ENCODE measurements at places on chromosomes 3 and 15.

GRCh38 chr15:63189941-63190768 lies 749 bp downstream of the RAB8B start:
- DNase-seq: no peak

GRCh38 chr15:39854161-39854560 lies 65.9 kb downstream of the GPR176 start:
- DNase-seq: no peak

DNA sequence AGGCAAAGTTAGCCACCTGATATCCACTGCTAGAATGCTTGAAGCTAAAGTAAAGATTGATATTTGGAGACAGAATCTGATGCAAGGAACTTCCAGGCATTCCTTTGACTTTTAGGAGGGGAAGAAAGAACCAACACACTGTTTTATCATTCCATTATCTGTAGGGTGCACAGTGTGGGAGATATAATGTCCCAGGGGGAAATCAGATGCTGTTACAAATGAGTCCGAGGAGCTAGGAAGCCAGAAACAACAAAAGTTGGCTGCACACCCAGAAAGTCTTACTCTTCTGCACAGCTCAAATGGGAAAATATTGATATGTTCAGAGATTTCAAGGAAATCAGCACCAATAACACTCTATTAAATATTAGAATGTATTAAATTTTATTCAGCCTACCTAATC lies 113.6 kb upstream of the ROBO1 start:
- DNase-seq: no peak

- DNase-seq: no peak
These were observed 3.1 kb downstream of the MST1R start for GRCh38 chr3:49900491-49901153.

GRCh38 chr3:132445817-132446216 lies 28.5 kb downstream of the DNAJC13 start:
- no peak for DNase-seq

GRCh38 chr3:60855250-60855649 lies 396.0 kb downstream of the FHIT start:
- no peak for DNase-seq
